NCI-H1436 treated with DMSO at 0.1 percent for 48 hours (cell line): ENCODE measurements at places on chromosomes 4 and X.

DNA sequence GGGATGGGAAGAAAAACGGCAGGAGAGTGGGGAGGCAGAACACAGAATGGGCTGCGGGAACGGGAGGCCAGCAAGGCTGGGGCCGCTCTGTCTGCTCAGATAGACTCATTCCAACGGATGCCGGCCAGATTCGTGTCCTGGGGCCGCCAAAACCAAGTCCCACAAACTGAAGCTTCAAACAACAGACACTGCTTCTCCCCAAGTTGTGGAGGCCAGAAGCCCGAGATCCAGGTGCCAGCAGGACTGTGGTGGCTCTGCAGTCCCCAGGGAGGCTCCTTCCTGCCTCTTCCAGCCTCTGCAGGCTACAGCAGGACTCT lies 100.6 kb downstream of the ADRA2C start:
- DNase-seq = no peak

GRCh38 chrX:88612870-88613329 lies 134.1 kb upstream of the CPXCR1 start:
- DNase-seq = no peak

DNA sequence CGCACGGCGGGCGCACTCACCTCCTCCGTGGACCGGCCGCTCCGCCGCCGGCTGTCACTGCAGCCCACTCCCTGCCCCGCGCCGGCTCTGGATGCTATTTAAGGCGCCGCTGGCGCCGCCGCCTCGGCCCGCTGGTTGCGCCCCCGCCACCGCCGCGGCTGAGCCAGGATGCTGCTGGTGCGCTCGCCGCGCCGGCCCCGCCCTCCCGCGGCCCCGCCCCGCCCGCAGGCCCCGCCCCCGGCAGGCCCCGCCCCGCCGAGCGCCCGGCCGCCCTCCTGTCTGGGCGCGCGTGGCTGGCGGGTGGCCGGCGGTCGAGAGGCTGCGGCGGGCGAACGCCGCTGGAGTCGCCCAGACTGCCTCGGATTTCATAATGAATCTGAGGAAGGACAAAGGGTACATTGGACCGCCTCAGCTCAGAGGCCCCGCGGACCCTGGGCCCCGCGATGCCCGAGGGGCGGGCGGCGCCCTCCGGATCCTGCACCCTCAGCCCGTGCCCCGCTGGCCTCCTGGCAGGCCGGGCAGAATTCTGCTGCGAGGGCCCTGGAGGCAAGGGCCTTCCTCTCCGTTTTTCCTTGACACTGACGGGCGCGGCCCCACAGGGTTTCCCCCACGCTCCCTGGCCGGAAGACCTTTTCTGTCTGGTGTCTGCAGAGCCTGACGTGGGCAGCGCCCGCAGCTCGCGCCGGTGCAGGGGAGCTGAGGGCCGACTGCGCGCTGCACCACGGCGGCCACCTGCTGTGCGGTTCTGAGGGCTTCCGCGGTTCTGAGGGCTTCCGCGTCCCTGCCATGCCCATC lies at the start of gene ACSL1:
TSS of gene ACSL1 (minus strand) at position 73 of the 795 bp plus-strand sequence. CDS start 22,454 bp downstream, outside the sequence.
- peak; percentile 9 for DNase-seq

GRCh38 chr4:180539284-180539683 lies 1703.9 kb upstream of the TENM3 start:
- DNase-seq = no peak

DNA sequence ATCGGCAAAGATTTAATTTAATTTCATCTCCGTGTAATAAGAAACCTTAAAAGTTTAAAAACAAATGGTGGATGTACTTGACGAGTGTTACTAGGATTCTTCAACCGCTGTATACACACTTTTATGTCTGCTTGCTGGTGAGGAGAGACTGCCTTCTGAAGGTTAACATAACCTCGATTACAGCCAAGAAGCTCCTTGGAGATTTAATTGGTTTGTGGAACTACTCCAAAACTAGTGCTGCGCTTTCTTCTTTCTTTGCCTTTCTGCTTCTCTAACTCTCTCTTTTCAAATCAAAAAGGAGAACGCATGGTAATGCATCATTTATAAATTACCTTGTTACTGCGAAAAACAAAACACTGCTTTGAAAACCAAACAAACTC lies 109.0 kb downstream of the ANTXR2 start:
- DNase-seq = no peak

GRCh38 chr4:1898681-1899080 lies 27.5 kb downstream of the NSD2 start:
- DNase-seq = no peak

DNA sequence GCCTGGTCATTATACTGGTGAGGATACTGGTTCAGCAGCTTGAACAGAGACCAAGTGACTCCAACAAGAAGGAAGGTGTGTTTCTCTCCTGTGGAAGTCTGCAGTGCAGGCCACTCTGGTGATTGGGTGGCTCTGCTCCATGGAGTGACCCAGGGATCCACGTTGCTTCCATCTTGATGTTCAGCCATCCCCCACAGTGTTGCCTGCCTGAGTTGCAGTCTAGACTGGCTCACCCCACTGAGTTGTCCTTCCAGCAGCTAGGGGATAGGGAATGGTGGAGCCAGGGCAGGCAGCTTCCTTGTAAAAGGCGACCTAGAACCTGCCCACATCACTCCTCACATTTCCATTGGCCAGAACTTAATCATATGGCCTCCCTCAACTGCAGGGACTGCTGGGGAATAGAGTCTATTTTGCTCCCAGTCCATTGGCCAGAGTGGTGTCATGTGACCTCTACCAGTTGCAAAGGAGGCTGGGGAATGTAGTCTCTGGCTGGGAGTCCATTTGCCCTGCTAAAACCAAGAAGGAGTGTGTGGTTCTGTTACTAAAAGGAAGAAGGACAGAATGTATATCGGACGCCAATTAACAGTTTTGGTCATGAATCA lies 8.0 kb downstream of the MAN2B2 start:
- DNase-seq = no peak

DNA sequence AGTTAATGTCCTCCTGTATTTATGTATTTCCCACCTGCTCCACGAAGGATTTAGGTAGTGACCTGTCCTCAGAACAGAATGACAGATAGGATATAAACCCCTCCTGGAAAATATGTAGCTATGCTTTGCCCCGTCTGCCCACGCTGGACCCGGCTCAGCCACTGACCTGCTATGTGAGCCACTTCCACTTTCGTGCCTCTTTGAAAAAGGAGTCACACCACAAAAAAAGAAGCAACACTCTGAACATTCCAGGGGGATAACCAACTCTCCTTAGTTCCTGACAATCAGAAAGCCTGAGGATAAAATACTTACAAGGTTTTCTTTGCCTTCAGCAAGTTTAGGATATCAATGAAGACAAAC lies 11.1 kb downstream of the ACSL1 start:
- no peak for DNase-seq

- no peak for DNase-seq
These were observed 942 bp upstream of the APLN start for GRCh38 chrX:129655547-129656249.

DNA sequence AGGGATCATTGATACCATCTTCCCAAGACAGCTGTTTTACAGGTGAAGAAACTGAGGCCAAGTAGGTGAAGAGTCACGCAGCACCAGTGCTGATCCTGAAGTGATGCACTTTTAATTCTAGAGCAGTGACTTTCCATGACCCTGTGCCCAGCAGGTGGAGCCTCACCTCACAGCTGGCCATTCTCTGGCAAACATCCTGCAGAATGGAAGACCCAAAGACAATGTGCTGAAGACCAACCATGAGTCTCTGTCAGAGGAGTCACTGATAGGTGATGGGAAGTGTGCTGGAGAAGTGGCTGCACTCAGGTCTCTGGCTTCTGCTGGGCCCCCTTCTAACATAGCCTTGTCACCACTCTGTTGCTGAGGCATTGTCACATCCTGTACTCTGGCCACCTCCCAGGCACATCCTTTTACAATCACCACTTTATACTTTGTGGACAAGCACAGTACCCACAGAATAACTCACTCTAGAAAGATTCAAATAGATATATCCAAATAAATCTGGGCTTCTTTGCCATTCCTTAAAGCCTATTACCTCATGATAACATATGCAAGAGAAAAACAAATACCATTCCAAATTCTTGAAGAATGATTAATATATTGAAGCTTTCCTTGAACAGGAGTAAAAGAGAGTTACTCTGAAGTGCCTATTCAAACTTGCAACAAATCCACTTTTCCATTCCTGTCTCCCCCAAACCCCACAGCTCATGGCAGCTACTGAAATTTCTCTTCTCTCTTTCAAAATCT lies 64.1 kb upstream of the SCOC start:
- DNase-seq = no peak

- DNase-seq = no peak
These were observed 10.3 kb downstream of the XPNPEP2 start for GRCh38 chrX:129749069-129749468.

GRCh38 chr4:148800940-148801339 lies 358.7 kb upstream of the NR3C2 start:
- no peak for DNase-seq

DNA sequence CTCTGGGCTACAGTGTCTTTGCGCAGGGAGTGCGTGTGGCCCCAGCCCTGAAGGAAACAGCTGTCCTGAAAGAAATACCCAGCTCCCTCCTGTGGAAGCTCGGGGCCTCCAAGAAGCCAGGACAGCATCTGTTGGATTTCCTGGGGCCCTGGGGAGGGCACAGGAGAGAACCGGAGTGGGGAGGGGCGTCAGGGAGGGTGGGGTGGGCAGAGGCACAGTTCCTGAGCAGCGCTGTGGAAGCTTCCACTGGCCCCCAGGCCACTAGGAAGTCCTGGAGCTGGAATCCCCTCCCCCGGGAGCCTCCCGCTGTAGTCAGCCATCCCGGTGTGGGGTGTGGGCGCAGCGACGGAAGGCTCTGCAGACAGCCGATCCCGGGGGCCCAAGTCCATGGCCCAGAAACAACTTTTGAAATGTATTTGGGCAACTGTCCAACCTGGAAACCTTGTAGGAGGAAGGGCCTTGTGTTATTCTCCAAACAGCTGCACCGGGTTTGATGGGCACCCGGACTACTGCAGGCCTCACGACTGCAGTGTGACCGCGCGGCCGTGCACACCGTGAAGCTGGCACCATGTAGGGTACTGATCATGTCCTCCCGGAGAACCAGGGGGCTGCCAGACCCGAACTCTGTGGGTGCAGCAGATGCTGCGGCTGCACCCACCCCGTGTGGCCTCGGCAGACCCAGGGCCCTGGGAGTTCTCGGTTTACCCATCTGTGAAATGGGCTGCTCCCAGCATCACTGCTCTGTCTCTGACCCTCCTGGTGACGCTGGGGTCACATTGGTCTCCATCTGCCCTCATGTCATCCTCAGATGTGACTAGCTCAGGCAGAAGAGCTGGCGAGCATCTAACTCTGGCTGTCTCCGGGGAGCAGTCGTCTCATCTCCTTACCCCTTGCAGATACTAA lies 68.5 kb upstream of the HMX1 start:
- DNase-seq = no peak

GRCh38 chr4:165592386-165592785 lies 213.6 kb downstream of the CPE start:
- DNase-seq = no peak

DNA sequence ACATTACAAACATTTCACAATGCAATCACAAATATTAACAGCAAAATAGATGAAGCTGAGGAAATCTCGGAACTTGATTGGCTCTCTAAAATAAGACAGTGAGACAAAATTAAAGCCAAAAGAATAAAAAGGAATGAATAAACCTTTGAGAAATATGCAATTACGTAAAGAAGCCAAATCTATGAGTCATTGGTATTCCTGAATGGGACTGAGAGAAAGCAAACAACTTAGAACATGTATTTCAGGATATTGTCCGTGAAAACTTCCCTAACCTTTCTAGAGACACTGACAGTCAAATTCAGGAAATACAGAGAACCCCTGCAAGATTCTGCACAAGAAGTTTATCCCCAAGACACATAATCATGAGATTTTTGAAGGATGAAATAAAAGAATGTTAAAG lies 48.4 kb upstream of the SPANXN2 start:
- DNase-seq = no peak

DNA sequence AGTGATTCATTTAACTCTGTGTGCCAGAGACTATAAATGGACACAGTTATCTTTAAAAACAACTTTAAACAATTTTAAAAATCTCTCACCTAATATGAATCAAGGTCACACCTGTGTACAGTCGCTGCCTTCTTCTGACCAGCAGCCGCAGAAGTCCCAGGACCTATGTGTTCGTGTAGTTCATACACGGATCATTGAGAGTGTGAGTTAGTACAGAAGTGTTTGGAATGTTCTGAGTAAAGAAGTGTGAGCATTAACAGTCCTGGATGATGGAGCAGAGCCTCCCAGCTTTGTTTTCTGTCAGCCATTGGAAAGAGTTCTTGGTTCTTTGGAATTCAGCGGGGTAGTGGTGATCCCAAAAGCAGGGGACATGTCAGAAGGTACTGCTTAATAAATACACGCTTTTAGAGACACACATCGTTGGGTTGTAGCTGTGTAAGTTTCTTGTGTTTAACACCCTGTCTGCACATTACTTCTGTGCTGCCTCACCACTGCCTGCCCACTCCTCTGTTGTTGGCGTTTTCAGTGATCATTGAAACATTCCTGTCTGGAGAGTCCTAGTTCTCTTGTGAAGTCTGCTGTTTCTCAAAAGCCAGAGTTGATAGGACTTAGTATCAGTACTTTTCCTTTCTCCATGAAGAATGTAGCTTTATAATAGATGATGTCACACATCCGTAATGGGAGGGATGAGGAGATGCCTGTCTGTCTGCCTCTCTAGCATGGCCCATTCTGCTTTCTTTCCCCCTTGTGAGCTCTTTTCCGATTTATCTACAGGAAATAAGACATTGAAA lies 90.6 kb downstream of the PTTG2 start:
- DNase-seq = no peak

- no peak for DNase-seq
These were observed 646 bp upstream of the GSX2 start for GRCh38 chr4:54099287-54099747.

GRCh38 chr4:95105983-95106382 lies 348.2 kb downstream of the BMPR1B start:
- DNase-seq = no peak

- no peak for DNase-seq
These were observed 19.4 kb downstream of the SPRY1 start for GRCh38 chr4:123415977-123416376.

DNA sequence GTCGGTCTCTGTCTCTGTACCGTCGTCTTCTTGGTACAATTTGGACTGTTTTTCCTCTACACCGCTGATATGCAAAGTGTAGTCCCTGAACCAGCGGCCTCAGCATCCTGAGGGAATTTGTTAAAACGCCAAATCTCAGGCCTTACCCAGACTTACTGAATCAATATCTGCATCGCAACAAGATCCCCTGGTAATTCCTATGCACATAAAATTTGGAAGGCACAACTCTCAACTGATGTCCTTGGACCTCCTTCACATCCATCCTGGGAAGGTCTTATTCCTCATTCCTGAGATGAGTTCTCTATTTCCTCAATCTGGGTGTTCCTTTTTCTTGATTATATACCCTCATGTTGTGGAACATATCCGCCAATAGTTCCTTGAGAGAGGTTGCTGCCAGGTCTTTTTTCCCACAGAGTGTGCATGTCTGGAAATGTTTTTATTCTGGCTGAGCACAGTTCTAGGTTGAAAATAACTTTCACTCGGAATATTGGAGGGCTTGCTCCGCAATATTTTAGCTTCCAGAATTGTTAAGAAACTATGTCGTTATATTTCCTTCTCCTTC lies 738 bp upstream of the HPF1 start:
- no peak for DNase-seq

DNA sequence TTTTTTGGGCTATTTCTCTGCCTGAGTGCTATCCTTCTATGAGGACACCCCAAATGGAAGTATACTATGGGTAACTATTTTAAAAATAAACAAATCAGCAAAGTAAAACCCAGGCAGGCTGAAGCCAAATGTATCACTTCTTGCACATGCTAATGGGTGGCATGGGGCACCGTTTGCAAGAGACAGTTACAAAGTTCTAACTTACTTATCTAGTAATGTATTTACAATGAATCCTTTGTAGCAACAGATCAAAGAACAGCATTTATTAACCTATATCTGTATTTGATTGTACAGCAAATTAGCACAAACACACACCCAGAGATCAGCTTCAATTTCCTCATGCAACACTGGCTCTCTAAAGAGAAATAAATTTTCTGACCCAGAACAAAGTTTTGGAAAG lies 225.5 kb downstream of the ZNF674 start:
- DNase-seq = no peak
